NCI-H524 (cell line): ENCODE measurements at places on chromosomes 3 and 15.

- DNase-seq: no peak
Measured at GRCh38 chr3:72344647-72345046, 503.6 kb downstream of the SHQ1 start.

- no peak for DNase-seq
Measured at GRCh38 chr15:67385971-67386370, 131.4 kb downstream of the IQCH start.

GRCh38 chr3:18070944-18071343, 328.5 kb upstream of the TBC1D5 start:
- DNase-seq: no peak

DNA sequence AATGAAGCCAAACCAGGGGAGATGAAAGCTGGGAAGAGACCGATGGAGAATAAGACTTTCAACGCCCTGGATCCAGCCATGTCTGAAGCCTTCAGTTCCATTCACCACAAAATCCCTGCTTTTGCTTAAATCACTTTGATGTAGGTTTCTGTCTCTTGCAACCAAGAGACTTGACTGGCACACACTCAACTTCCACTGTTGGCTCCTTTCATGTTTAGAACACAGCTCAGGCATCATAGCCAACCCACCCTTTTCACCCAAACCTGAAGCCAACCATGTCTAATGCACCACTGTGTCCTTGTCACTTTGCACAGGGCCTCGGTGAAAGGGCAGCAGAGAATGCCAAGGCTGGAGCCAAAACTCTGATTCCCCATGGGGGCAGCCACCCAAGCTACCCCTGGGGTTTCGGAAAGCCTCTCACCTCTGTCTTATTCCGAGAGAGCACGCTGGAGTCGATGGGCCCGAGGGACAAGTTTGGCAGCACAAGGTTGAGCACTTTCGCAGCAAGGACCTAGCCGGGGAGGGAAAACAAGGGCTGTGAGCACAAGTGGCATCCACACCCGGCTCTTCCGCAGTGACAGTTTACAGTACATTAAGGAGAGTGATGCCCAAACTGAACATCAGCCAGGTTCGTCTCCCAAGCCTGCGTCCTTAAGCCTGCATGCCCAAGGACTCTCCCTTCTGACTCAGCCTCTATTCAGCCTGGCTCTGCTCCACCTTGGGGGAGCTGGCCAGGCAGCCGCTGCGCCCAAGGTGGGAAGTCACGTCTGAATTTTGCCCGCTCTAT, 37.6 kb downstream of the ABTB1 start:
- no peak for DNase-seq

DNA sequence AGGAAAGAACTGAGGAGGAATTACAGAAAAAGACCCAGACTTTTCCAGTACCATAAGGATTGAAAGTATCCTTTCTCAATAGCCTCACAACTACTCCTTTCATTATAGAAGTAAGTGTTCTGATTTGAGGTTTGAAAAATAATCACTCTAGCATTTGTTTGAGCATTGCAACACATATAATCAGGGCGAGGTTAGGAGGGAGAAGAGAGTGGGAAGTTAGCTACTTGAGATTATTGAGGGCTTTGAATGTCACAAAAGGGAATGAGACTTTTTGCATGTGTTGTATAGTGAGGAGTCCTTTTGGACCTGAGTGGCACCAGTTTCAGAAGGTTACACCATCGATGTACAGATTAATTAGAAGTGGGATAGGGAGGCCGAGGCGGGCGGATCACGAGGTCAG, 65.2 kb upstream of the TNIK start:
- DNase-seq: no peak

DNA sequence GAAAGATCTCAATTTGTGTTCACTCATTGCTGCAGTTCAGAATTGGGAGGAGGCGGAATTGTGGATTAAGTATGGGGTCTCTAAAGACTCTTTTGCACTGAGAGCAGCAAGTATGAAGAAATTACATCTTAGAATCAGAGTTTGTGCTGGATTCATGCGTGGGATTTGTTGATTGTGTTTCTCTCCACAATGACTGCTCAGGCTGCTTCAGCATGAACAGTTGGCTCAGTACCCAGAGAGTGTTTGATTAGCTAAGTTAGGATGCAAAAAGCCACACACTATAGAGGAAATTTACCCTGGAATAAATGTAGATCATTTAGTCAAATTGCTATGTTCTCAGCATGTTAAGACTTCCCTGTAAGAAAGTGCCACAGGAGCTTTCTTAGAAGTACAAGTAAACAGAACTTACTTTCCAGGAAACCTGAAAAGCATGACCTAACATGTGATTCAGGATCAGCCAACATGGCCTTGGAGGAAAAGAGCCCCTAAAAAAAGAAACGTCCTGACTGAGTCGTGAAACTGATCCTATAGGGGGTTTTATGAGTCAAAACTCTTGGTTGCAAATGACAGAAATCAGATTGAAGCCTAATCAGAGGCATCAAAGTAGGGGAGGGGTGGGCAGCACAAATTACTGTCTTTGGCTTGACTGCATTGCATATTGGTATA, 32.6 kb downstream of the HHLA2 start:
- no peak for DNase-seq

GRCh38 chr3:80232760-80233159, 465.0 kb upstream of the ROBO1 start:
- DNase-seq: no peak

DNA sequence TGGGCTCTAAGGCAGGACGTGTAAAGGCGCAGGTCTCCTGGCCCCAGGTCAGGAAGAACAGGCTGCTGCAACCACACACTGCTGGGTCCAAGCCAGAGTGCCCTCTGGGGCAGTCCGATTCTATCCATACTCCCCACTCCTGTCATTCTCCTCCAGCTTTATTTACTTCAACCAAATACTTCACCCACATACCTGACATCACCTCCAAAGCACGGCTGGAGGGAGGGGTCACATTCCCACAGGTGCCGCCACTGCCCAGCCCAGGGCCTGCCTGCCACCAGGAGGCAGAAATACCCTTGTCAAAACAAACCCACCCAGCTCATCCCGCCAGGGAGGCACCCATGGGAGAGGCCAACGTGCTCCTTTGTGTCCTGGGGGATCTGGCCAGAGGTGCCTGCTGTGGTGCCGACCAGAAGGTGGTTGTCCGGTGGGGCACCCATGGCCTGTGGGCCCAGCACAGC, 100.4 kb downstream of the DAPK2 start:
- DNase-seq: no peak

DNA sequence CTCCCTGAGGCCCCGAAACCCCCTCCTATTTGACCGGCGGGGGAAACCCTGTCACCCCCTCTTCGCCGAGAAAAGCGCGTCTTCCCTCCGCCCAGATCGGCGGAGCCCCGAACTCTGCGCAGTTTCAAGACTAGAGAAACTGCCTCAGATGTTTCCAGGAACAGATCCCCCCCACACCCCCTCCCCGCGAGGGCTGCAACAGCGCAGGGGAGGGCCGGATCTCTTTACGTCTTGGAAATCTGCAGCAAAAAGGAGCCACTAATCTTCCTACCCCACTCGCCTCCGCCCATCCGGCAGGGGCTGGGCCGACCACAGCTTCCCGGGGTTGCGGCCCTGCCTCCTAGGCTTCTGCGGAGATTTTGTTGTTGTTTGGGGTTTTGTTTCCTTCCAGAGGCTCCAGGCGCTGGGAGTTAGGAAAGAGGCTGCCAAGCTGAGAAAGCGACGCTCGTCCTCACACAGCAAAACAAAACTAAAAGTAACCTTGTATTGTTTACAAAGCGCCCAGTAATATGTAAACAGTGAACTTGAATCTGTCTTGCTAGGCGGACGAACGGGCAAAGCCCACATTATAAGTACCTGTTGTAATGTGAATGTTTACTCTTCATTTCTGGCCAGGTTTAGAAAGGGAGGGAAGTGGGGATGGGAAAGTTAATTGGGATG, 2.2 kb downstream of the FOXB1 start:
- DNase-seq: peak; percentile 62

DNA sequence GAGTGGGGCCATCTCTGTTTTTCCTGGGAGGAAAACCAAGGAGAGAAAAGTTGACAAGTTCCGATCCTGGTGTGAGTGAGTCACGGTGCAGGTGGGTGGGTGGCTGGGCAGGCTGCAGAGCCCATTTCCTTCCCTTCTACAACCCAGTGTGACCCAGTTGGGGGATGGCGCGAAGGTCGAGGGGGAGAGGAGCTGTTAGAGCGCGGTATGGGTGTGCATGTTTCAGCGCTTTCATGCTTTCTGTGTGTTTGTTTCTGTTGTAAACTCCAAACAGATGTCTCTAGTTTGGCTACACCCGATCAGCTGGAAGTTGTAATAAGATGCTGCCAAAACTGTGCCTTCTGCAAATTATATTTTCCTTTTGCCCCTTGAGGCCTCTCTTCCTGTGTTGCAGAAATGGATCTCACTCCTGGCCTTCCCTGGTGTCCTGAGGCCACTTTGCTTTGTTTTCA, 3.8 kb downstream of the FAM43A start:
- no peak for DNase-seq

GRCh38 chr3:191476066-191476772, 15.3 kb downstream of the PYDC2 start:
- DNase-seq: no peak

- DNase-seq: peak; percentile 65
Measured at GRCh38 chr15:56532721-56533460, 68.0 kb upstream of the MNS1 start.

DNA sequence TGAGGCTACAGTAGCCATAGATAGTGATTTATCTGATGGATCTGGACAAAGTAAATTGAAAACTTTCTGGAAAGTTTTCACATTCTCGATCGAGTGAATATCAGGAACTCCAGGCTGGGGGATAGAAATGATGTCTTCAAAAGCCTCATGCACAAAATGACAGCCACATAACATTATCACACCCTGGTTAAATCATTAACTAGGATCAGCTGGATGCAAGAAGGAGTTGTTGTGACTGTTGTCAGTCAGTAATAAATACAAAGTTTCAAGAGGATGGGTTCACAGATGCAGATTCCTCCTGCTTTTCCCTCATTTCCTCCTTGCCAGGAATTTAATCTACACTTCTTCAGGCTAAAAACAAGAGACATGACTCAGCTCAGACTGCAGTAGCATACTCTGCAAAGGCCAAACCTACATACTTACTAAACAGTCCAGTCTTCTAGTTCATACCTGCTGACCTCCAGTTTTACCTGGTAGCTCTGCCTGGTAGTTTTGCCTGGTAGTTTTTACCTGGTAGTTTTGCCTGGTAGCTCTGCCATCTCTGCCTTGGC, 40.9 kb downstream of the C2CD4A start:
- no peak for DNase-seq

DNA sequence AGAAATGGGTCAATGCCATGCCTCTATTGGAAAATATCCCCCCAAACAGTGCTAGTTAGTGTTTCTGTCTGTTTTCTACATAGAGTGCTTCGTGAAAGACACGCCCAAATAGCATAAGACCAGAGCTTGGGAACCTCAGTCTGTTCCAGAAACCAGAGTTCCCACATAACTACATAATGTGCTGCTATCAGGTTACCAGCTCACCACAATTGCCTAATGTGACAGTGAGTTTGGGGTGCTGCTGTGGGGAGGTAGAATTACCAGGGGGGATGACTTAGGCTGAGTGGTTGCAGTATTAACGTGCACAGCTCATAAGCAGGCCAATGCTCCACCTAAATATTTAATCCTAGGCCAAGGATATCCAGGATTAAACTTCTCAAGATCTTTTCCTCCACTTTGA, 39.2 kb downstream of the DUT start:
- DNase-seq: no peak

DNA sequence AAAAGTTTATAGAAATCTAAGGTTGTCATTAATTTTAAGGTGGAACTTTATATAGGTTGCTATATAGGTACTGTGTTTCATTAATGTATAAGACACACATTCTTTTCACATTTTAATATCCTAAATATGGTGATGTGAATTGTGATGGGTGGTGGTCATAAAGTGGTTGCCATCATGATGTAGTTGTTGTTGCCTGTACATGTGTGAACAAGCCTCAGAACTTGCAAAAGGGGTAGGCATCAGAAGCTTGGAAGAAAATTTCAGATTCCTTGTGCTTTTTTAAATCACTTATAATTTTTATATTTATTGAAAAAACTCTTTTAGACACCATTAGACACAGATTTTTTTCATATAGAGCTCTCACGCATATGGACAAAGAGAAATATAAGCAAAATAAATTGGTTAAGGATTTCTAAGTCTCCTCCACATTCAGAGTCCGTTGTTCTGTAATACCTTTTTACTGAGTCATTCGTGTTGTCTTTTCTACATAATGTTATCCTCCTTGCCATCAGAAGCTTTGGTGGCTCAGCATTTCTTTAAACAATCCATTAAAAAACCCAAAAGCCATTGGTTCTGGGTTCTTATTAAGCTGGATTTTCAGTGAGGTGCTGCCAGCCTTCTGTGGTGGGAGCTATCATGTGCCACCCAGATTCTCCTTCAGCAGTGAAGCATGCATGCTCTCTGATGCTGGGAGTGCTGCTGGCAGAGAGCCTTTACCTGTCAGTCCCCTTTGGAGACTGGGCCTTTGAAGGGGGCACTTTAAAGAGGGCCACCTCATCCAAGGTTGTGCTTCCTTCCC, 140.4 kb upstream of the GALNT15 start:
- DNase-seq: no peak

DNA sequence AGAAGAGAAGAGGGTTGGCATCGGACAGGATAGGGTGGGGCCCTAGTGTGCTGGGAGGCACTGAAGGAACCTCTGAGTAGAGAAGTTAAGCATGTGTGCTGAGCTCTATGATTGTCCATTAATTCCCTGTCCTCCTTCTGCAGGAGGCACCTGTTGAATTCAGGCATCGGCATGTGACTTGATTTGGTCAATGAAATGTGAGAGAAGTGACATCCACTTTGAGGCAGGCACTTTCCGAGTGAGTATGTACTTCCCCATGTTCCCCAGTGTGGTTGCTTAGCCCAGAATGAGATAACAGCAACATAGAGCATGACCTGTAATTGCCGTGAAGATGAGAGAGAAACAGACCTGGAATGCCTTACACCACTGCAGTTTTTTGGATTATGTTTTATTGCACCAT, 224.8 kb downstream of the RPLP1 start:
- DNase-seq: no peak

DNA sequence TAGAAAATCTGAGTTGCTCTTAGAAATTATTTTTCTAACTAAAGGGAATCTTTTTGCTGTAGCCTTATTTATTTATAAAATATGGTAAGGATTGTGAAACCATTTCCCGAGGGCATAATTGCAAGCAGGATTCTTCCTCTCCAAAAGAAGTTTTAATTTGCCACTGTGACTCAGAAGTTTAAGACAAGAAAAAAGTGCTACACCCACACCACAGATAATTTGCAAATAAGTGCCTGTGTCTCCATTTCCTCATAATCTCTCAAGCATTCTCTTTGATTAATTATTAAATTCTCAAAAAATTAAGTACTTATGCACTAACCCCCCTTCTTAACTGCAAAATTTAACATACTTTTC, 43.6 kb downstream of the RASA2 start:
- DNase-seq: no peak

- DNase-seq: no peak
Measured at GRCh38 chr15:65796610-65797078, 4.6 kb upstream of the DENND4A start.

GRCh38 chr3:26721047-26721446, 98.5 kb downstream of the LRRC3B start:
- no peak for DNase-seq

GRCh38 chr15:85767785-85768529, 26.8 kb downstream of the KLHL25 start:
- DNase-seq: no peak

- no peak for DNase-seq
Measured at GRCh38 chr15:71079208-71080044, 35.8 kb upstream of the THSD4 start.

- no peak for DNase-seq
Measured at GRCh38 chr3:149271669-149272068, 50.0 kb upstream of the CP start.
